ENCODE measurements at places on chromosomes 11 and 22.
A peak's percentile ranks its signal among the peaks of the same experiment; 100 is the strongest.

DNA sequence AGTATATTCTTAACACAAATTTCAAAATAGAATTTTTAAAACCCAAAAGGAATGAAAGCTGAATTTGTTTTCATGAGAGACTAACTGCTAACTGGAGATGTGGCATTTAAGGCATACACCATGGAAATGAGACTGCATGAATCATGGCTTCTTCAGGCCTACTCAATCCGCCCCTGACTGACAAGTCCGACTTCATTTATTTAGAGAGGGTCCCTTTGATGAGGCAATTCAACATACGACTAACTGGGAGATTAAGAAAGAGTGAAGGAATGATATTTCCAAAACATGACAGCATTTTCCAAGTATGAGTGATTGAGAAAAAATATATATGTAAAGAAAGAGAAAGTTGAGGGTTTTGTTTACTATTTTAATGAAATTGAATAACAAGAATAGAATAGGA, 720.1 kb downstream of the DLG2 start:
- no peaks in the 10 kb centered on the region for H3K27me3 ChIP-seq
- H3K4me1 ChIP-seq, result peaks cover 6% of the 10 kb centered on the region
- H3K4me3 ChIP-seq, result no peak overlapping the region
- no peak overlapping the region for H3K27ac ChIP-seq
- H3K36me3 ChIP-seq, result no peaks in the 10 kb centered on the region
- peak; percentile 83 for DNase-seq

DNA sequence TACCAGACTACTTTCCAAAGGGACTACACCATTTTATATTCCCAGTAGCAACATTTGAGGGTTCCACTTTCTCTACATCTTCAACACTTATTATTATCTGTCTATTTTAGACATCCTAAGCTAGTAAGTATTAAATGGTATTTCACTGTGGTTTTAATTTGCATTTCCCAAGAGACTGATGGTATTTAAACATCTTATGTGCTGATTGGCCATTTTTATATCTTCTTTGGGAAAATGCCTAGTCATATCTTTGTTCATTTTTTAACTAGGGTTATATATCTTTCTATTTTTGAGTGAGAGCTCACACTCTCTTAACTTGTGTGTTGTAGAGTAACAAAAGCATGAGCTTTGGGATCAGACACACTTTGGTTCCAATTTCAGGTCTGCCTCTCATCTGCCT, 73.7 kb downstream of the PRCP start:
- no peak for DNase-seq
- H3K27ac ChIP-seq, result no peak overlapping the region
- H3K4me3 ChIP-seq, result no peak overlapping the region
- H3K27me3 ChIP-seq, result no peaks in the 10 kb centered on the region
- H3K36me3 ChIP-seq, result no peaks in the 10 kb centered on the region
- H3K4me1 ChIP-seq, result no peaks in the 10 kb centered on the region

- H3K4me1 ChIP-seq, result peaks cover 11% of the 10 kb centered on the region
- no peak for DNase-seq
- H3K27ac ChIP-seq, result no peak overlapping the region
- H3K27me3 ChIP-seq, result no peaks in the 10 kb centered on the region
- no peaks in the 10 kb centered on the region for H3K36me3 ChIP-seq
- no peak overlapping the region for H3K4me3 ChIP-seq
These were observed 27.4 kb upstream of the LINC01488 start for GRCh38 chr11:69454018-69454417.

- H3K27me3 ChIP-seq, result no peaks in the 10 kb centered on the region
- no peak for DNase-seq
- no peak overlapping the region for H3K27ac ChIP-seq
- no peak overlapping the region for H3K4me3 ChIP-seq
These were observed 45.2 kb downstream of the SYN3 start for GRCh38 chr22:33012833-33013450.

DNA sequence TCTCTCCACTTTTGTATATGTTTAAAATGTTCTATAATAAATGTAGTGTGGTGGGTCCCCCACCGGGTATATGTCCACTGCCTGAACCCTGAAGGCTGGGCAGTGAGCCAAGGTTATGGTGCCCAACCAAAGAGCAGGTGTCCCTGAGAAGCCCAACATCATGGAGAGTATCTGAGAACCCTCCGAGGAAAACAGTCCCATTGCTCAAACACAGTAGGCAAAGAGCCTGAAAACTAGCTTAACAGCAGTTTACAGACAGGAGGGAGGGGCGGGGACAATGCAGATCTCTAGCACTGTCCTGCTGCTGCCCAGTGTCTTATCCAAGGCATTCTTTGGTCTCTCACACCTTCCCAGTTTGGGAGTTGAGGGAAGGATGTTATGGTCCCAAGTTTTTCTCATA, 91.0 kb downstream of the TMPRSS5 start:
- no peaks in the 10 kb centered on the region for H3K36me3 ChIP-seq
- H3K27me3 ChIP-seq, result no peaks in the 10 kb centered on the region
- no peak overlapping the region for H3K4me3 ChIP-seq
- DNase-seq, result no peak

- DNase-seq, result no peak
- H3K27me3 ChIP-seq, result no peaks in the 10 kb centered on the region
- H3K4me3 ChIP-seq, result no peak overlapping the region
- H3K27ac ChIP-seq, result no peak overlapping the region
- no peaks in the 10 kb centered on the region for H3K36me3 ChIP-seq
These were observed 17.5 kb downstream of the OR52E5 start for GRCh38 chr11:5910540-5910939.

DNA sequence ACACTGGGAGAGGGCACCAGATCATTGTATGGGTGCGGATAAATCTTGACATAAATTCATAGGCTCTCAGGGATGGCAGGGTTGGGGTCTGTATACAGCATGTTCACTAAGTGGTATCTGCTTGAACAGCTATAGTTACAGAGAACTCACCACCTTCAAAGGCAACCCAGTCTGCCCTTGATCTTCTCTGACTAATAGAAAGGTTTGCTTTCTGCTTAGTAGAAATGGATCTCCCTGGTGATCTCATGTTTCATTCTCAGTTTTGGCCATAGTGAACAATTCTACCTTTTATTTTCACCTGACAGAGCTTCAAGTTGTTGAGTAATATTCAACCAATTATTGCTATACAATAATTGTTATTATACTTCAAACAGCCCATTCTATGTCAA, 32.4 kb downstream of the CNTF start:
- no peak for DNase-seq
- no peak overlapping the region for H3K27ac ChIP-seq
- H3K4me3 ChIP-seq, result no peak overlapping the region
- H3K4me1 ChIP-seq, result no peaks in the 10 kb centered on the region
- H3K27me3 ChIP-seq, result no peaks in the 10 kb centered on the region

- peaks cover 2% of the 10 kb centered on the region for H3K4me1 ChIP-seq
- DNase-seq, result no peak
- H3K27ac ChIP-seq, result no peak overlapping the region
- H3K27me3 ChIP-seq, result no peaks in the 10 kb centered on the region
These were observed 6.8 kb downstream of the JRKL start for GRCh38 chr11:96396637-96397036.

DNA sequence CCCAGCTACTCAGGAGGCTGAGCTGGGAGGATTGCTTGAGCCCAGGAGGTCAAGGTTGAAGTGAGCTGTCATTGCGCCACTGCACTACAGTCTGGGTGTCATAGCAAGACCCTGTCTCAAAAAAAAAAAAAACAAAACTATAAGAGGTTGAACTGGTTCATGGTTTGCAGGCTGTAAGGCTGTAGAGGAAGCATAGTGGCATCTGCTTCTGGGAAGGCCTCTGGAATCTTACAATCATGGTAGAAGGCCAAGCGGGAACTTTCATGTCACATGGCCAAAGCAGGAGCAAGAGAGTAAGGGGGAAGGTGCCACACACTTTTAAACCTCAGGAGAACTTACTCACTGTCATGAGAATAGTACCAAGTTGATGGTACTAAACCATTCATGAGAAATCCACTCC, 109.6 kb downstream of the SWAP70 start:
- H3K4me1 ChIP-seq, result peaks cover 13% of the 10 kb centered on the region
- no peaks in the 10 kb centered on the region for H3K36me3 ChIP-seq
- H3K27ac ChIP-seq, result peak overlapping the region; percentile 4
- H3K27me3 ChIP-seq, result no peaks in the 10 kb centered on the region

GRCh38 chr11:11401960-11402535, 49.0 kb upstream of the CSNK2A3 start:
- no peak overlapping the region for H3K4me3 ChIP-seq
- H3K27me3 ChIP-seq, result no peaks in the 10 kb centered on the region
- H3K36me3 ChIP-seq, result no peaks in the 10 kb centered on the region
- no peak overlapping the region for H3K27ac ChIP-seq

DNA sequence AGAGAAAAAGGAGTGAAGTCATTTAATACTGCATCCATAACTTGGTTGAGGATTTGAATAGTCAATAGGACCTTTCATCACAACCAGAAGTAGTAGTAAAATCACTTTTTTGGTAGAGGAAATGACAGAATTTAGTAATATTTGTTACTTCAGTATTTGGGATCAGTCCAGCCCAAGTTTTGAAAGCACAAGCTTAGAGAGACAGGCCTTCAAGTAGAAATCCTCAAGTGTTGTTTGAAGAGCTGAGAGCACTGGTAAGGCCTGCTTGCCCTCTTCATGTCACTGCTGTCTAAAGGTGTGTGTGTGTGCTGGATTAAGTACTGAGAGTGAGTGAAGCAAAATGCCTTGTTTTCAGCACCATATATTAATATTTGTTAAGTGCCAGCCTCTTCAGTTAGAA, 137.3 kb downstream of the WNT11 start:
- no peak for DNase-seq
- H3K36me3 ChIP-seq, result no peaks in the 10 kb centered on the region
- no peaks in the 10 kb centered on the region for H3K4me1 ChIP-seq
- no peak overlapping the region for H3K4me3 ChIP-seq
